ENCODE measurements at places on chromosomes 5 and 9. TPM values are rescaled to one million over a fixed set of nuclear protein-coding genes. Genes with fewer than 3 reads are reported as not detected.

DNA sequence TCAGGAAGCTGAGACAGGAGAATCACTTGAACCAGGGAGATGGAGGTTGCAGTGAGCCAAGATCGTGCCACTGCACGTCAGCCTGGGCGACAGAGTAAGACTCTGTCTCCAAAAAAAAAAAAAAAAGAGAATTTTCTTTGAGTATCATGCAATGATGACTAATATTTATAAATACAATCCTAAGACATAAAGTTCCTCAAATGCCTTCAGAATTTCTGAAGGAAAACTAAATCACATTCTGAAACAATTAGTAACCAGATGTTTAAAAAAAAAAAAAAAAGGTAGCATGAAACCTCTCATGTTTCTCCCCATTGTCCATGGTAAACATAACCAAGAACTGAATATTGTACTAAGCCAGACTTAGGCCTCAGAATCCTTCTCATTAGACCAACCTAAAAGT, 23.1 kb downstream of the MLLT3 start:
- DNase-seq = no peak

DNA sequence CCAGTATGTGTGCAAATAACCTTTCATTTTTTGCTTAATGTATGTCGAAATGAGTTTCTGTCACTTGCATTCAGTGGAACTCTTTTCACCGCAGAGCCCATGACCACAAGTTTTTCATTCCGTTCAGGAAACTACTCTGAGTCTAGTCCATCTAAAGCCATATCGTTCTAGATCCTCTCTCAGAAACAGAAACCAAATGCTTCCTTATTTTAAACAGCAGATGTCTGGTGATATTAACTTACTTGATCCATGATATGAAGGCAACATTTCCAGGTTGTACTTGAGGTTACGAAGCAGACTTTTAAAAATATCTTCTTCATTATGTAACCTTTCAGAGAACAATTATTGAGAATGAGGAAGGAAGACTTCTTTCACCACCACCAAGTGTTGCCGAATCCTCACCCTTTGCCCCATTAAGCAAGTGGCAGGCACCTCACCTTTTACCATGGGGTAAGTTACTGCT, 72.4 kb upstream of the GNAQ start:
- no peak for DNase-seq

- no peak for DNase-seq
Observed at GRCh38 chr5:18959535-18959934, 1028.5 kb downstream of the CDH18 start.

- DNase-seq = no peak
Observed at GRCh38 chr9:23254404-23255184, 571.4 kb downstream of the ELAVL2 start.

- DNase-seq = no peak
Observed at GRCh38 chr9:19113964-19114679, 11.4 kb upstream of the HAUS6 start.

The MARCHF11 gene
- not detected for total RNA-seq

DNA sequence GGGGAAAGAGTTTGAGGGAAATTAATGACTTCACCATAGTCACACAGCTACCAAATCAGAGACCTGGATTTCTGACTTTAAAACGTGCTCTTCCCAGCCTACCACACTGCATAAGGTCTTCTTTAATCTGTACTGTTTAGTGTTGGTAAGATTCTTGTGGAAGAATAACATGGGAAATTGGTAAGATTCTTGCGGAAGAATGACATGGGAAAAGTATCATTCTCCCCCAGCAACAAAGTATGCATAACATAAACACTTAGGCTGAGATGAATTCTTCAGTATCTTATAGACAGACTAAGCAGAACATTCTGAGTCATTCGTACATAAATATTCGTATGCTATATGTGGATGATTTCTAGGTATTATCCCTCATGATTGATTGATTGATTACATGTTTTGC, 170.4 kb downstream of the FOCAD start:
- no peak for DNase-seq

The AQP3 gene
- total RNA-seq = 9.6 TPM

The GPR150 gene
- not detected for total RNA-seq

The AIF1L gene
- total RNA-seq = 27.0 TPM

DNA sequence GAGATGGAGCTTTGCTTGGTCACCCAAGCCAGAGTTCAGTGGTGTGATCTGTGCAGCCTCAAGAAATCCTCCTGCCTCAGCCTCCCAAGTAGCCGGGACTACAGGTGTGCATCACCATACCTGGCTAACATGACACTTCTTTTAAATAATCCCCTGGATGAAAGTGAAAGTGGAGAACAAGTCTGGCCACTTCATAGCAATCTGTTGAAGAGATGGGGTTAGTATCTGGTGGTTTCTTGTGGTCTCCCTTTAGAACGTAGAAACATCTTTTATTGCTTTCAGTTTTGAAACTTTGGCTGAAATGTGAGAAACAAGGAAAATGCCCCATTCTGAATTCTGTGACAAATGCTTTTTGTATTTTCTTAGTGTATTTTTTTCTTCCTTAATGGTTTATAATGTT, 452.5 kb upstream of the RIOK2 start:
- DNase-seq = no peak

- DNase-seq = peak; percentile 13
Observed at GRCh38 chr5:74156728-74157383, 483.7 kb downstream of the ENC1 start.

DNA sequence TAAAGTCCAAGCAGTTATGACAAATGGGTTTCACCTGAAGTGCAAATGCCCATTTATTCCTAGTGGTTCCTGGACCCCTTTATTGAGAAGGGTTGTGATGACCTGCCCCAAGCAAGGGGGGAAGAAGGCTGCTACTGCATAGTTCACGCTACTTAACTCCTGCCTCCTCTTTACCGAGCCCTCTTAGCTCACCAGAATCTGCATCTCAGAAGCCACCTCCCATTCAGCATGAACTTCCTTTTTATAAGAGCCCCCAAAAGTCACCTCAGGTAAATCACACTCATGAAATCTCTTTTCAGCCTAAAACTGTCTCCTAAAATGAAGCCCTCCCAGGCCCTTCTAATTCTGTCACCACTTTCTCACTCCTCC, 26.6 kb upstream of the C9orf72 start:
- no peak for DNase-seq

DNA sequence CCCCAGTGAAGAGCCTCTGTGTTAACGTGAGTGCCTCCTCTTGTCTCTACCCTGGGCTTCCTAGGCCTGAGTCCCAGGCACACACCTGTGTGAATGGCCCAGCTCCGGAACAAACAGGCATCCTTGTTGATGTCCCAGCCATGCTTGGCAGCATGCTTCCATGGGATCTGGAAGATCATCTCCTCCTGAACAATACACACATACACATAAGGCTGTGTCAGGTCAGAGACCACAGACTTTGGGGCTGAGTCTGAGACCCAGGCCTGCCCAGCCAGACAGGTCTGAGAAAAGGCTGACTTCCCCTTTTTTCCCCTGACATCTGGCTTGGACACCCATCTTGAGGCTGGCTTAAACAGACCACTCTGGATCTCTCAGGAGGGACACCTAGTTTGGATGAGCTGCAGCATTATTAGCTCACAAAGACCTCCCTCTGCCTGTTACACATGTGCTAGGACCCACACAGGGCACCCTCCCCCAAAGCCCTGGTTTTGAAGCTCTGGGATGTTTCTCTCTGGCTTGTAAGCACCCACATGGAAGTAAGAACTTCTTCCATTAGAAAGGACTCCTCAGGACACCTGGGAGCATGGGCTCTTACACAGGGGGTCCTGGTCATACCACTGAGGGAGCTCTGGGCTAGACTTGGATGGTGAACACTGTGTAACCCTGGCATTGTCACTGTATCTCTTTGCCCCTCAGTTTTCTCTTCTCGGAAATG, 2.6 kb downstream of the IRF1 start:
- no peak for DNase-seq

The TLX3 gene
- not detected for total RNA-seq

The SUSD3 gene
- 13.4 TPM for total RNA-seq

- DNase-seq = peak; percentile 71
Observed at GRCh38 chr5:62395210-62395950, 8.3 kb downstream of the DIMT1 start.

GRCh38 chr9:34408173-34408572, 31.5 kb upstream of the MYORG start:
- no peak for DNase-seq

The FLT4 gene
- total RNA-seq = not detected

DNA sequence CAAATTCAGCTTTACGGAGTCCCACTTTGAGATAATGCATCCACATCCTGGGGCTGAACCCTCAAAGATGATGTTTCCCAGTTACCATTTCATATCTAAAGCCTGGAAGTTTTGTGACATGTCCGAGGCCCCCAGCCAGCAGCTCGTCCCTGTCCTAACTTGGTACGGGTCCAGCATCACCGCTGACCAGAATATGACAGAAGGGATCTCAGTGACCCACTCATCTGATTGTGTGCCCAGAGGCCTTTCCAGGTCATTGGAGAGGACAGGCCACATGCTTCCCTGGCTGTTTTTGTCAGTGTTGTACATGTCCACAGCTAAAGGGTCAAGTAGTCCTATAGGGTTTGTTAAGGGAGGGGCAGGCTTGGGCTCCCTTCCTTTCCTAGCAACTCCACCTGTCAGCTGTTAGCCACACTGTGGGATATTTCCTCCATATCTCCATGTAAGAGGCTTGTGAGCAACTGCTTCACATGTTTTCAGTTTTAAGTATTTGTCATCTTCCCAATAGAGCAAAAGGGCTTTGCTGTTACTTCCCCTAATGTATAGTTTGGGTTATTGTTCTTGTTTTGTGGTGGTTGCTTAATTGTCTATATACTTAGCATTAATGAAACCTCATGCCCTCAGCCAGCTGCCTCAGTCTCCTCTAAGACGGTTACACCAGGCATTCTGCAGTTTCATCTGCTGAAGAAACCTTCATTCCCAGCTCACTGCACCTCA, 33.4 kb downstream of the SECISBP2 start:
- DNase-seq = no peak

DNA sequence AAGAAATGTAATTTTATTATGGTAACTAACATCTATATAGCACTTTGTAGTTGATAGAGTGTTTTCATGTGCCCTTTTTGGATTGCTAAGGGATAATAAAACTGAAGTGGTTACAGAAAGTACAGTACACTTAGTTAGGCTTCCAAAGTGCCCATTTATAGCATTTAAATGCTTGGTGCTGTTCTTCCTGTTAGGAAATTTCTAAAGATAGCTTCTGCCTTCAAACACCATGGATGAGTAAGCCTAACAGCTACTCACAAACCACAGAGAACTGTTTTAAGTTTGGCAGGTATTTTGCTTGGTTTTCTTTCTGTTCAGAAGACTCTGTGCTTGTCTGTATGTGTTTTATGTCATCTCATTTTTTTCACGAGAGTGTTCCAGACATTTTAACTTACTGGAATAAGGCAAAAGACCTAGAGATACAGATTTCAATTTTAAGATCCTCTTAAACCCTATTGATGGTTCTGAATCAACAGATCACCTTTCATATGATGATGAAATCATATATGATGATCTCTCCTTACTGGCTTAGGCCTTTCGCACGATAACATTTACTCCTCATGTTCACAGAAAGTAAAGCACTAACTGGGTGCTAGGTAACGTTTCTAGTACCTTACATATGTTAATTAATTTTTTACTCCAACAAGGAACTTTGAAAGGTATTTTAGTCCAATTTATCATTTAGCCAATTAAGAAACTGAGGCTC, 4.4 kb downstream of the RIMOC1 start:
- DNase-seq = no peak

DNA sequence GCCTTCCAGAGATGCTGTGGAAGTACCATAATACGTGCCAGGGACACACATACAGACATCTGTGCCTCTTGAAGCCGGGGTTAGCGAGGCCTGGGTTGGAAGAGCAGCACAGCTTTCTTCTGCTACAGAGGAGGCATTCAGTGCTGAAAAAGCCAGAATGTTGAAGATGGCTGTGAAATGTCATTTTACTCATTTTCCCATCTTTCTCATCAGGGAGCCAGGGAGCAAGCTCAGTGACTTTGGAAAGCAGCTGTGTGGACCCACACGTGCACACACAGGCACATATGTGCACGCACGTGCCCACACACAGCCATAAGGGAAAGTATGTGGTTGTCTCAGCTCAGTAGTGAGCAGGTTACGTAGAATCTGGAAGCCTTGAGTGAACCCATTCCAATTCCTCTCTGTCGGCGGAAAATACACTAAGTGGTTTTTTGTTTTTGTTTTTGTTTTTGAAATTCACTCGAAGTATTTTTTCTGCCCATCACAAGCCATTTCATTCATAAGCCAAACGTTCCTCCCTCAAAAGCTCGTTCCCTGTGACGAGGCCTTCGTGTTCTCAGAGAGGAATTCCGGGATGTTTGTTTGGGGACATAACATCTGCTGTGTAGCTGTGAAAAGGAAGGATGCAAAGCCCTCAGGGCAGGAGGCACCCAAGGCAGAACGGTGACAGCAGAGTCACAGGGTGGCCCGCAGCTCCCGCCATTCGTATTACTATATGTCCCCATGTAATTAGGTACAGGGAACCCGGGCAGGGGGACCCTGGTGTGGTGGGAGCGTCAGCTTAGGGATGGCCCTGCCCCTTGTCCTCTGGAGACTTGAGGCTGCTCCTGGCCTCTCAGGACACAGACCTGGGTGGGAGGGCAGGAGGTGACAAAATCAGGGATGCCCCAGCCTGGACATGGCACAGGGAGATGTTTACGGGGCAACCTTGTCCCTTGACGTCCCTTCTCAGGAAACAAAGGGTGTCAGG, 29.0 kb upstream of the ANKRD33B start:
- no peak for DNase-seq

DNA sequence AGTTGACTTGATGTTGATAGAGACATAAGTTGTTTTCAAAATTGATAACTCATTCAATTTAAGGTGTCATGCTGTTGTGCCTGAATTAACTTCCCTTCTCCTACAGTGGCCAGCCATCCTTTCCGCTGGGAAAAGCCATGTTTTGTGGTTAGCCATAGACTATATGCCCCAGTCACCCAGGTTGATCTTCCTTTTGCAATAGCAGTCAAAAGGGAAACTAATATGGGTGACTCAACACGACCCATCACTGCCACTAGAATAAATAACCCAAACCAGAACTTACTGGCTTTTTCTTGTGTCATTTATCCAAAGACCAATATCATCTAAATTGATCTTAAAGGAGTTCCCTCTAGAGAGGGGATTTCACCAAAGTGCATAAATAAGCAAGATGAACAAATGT, 87.4 kb downstream of the PTCD2 start:
- no peak for DNase-seq

DNA sequence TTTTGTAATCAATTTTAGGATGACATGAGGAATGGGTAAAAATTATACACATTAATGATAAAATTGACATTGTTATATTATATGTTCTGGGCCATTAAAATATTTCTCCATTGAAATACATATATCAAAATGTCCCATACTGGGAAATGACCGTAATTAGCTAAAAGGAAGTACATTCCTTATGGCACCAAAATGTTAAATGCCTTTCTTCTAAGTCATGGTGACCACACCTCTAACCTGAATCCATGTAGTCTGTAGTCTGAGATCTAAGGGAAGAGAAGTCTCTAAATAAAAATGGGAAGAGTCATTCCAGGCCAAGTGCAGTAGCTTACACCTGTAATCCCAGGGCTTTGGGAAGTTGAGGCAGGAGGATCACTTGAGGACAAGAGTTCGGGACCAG, 10.0 kb upstream of the GDA start:
- DNase-seq = peak; percentile 44

- no peak for DNase-seq
Observed at GRCh38 chr5:11524188-11524587, 380.1 kb downstream of the CTNND2 start.

The SMU1 gene
- 17.6 TPM for total RNA-seq

GRCh38 chr5:179119415-179120170, 59.4 kb downstream of the ZNF354C start:
- no peak for DNase-seq

The THBS4 gene
- total RNA-seq = not detected

The PLCXD3 gene
- total RNA-seq = 5.0 TPM

All from PC-3 (cell line).